CD8-positive, alpha-beta memory T cell (primary cell): ENCODE measurements at places on chromosomes 4 and X. TPM values are rescaled to one million over a fixed set of nuclear protein-coding genes. Genes with fewer than 3 reads are reported as not detected.
A peak's percentile ranks its signal among the peaks of the same experiment; 100 is the strongest.

DNA sequence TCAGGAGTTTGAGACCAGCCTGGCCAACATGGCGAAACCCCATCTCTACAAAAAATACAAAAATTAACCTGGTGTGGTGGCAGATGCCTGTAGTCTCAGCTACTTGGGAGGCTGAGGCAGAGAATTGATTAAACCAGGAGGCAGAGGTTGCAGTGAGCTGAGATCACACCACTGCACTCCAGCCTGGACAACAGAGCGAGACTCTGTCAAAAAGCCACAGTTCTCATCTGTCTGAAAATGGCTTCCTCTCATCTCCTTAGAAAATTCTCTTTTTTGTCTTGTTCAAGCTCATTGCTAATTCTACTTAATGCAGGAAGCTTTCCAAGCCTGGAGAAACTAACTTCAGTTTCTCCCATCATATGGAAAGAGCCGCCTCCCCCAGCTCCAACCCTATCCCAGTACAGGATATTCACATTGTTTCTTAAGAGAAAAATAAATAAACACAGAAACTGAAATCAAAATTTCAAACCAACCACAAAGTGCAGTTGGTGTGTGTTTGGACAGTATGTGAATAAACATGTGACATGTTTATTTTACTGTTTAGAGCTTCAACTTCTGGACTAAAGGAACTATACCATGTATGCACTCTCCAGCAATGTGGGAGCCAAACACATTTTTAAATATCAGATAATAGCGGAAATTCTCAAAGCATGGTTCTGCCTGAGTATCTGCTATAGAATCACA lies 55.0 kb upstream of the GAB1 start:
- H3K27ac ChIP-seq, result no peak overlapping the region
- H3K4me1 ChIP-seq, result no peaks in the 10 kb centered on the region
- no peak overlapping the region for H3K4me3 ChIP-seq
- no peaks in the 10 kb centered on the region for H3K36me3 ChIP-seq
- no peak for DNase-seq

COX18 gene
- 27.6 TPM for total RNA-seq

NXF2B gene
- total RNA-seq, result not detected

MTMR8 gene
- total RNA-seq, result 4.9 TPM

- H3K4me1 ChIP-seq, result no peaks in the 10 kb centered on the region
- H3K27me3 ChIP-seq, result no peaks in the 10 kb centered on the region
- no peaks in the 10 kb centered on the region for H3K36me3 ChIP-seq
- H3K27ac ChIP-seq, result no peak overlapping the region
These were observed 136.5 kb downstream of the PJA1 start for GRCh38 chrX:69028761-69029120.

ARX gene
- total RNA-seq, result not detected

DNA sequence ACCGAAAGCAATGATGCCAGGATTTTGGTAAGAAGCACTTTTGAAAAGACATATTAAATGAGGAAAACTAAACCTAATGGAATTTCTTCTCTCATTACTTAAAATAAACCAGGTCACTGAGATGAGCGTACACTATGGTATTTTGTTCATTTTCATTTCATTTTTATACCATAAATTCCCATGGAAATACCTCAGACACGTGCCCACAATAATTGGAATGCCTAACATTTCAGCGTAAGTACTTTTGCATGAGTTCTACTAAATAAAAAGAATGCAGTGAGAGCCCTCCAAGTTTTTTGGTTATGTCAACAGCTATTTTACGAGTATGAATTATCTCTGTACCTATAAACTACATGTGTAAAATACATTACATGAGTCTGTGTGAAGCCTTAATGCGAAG lies 3.2 kb downstream of the CAMK2D start:
- no peak overlapping the region for H3K4me3 ChIP-seq
- H3K4me1 ChIP-seq, result peaks cover 34% of the 10 kb centered on the region
- H3K36me3 ChIP-seq, result no peaks in the 10 kb centered on the region
- no peak for DNase-seq
- no peaks in the 10 kb centered on the region for H3K27me3 ChIP-seq

PNPLA4 gene
- 10.0 TPM for total RNA-seq

- H3K4me3 ChIP-seq, result no peak overlapping the region
- H3K4me1 ChIP-seq, result no peaks in the 10 kb centered on the region
- no peaks in the 10 kb centered on the region for H3K27me3 ChIP-seq
- no peak overlapping the region for H3K27ac ChIP-seq
- no peaks in the 10 kb centered on the region for H3K36me3 ChIP-seq
These were observed 46.2 kb upstream of the IGFBP7 start for GRCh38 chr4:57156242-57156990.

DNA sequence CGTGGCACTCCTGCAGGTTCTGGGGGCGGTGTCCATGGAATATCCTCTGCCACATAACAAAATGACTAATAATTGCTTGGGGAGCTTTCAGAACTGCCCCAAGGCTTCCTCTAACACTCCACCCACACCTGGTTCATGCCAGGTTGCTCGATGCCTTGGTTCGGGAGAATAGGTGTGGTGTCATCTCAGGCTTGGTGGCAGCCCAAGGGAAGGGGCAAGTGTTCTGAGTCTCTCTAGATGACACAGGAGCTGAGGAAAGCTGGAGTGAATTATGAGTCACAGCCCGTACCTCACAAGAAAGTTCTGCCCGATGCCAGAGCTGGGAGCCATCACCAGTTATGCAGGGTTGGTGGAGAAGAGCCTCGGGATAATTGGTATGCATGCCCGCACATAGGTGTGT lies 14.7 kb downstream of the FTSJ1 start:
- no peak for DNase-seq
- no peak overlapping the region for H3K4me3 ChIP-seq

DNA sequence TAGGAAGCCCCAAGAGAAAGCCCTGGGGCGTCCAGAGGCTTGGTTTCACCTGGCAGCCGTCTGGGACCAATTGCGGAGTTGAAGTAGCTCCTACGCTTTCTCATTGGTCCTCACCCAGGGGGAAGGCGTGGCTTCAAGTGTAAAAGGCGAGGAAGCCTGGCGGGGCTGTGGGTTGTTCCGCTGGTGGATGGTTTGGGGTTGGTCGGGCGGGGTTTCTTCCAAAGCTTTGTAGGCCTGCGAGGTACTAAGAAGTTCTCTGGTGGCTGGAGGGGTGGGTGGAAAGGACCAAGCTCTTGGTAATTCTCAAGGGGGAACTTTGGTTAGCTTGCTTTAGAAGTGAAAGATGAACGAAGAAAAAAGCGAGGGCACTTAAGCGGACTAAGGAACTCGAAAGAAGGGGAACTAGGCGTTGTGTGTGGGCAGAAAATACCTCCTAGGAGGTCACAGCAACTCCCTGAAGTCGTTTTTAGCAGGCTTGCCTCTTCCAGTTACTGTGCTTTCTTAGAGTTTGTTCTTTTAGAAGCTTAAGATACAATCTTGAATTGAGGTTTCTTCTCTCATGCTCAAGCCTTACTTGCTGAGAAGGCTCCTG lies 36.6 kb downstream of the CCNG2 start:
- peak overlapping the region; percentile 28 for H3K4me3 ChIP-seq
- no peaks in the 10 kb centered on the region for H3K27me3 ChIP-seq
- H3K27ac ChIP-seq, result no peak overlapping the region
- H3K4me1 ChIP-seq, result peaks cover 8% of the 10 kb centered on the region

DNA sequence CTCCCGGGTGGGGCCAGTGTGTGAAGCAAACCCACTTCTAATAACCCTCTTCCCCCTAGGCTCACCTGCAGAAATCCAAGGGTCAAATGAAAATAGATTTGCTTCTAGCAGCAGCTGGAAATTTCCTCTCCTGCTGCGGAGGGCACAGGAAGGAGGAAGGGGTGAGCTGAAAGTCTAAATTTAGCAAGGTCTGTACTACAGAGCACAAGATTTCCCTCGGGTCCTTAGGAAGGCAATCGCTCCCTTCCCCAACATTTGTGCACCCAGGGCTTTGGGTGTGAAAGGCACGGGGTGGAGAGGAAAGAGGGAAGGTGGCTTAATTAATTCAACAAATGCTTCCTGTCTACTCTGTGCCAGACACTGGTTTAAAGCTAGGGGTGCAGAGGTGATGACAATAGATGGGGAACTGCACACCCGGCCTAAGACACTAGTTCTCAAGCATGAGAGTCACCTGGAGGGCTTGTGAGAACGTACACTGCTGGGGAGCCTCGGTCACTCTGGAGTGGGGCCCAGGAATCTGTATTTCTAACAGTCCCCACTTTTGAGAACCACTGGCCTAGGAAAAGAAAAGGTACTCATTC lies 204.4 kb downstream of the NSUN7 start:
- H3K27ac ChIP-seq, result no peak overlapping the region
- DNase-seq, result no peak
- no peaks in the 10 kb centered on the region for H3K36me3 ChIP-seq

- no peak overlapping the region for H3K27ac ChIP-seq
- H3K4me3 ChIP-seq, result no peak overlapping the region
- H3K36me3 ChIP-seq, result no peaks in the 10 kb centered on the region
- no peak for DNase-seq
These were observed 150.7 kb upstream of the SLC7A11 start for GRCh38 chr4:138392751-138393308.

- H3K27ac ChIP-seq, result no peak overlapping the region
- no peaks in the 10 kb centered on the region for H3K27me3 ChIP-seq
These were observed 167.4 kb upstream of the LDB2 start for GRCh38 chr4:17065821-17066220.

LAP3 gene
- 89.0 TPM for total RNA-seq

PNMA3 gene
- 1.1 TPM for total RNA-seq

PAGE4 gene
- not detected for total RNA-seq

GRCh38 chr4:112173593-112174558 lies 28.6 kb downstream of the FAM241A start:
- H3K36me3 ChIP-seq, result no peaks in the 10 kb centered on the region
- H3K4me3 ChIP-seq, result no peak overlapping the region
- no peak for DNase-seq
- peaks cover 5% of the 10 kb centered on the region for H3K4me1 ChIP-seq
- no peak overlapping the region for H3K27ac ChIP-seq

DNA sequence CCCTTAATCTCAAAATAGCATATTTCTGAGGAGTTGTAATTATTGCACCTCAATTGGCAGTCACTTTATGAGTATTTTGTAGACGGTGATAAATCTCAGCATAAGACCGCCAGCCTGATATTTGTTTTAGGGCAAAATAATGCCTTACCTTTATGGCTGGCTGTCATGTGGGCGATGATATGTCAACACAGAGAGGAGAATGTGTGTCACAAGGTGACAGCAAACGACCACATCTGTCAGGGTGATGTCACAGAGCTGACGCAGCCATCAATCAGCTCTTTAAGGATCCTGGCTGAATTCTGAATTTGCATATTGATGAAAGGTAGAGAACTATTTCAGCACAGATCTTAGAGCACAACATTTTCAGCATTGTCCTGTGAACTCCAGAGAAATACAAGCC lies 209.7 kb downstream of the CEP135 start:
- no peak overlapping the region for H3K4me3 ChIP-seq
- H3K27me3 ChIP-seq, result no peaks in the 10 kb centered on the region
- H3K4me1 ChIP-seq, result no peaks in the 10 kb centered on the region
- H3K27ac ChIP-seq, result no peak overlapping the region

DNA sequence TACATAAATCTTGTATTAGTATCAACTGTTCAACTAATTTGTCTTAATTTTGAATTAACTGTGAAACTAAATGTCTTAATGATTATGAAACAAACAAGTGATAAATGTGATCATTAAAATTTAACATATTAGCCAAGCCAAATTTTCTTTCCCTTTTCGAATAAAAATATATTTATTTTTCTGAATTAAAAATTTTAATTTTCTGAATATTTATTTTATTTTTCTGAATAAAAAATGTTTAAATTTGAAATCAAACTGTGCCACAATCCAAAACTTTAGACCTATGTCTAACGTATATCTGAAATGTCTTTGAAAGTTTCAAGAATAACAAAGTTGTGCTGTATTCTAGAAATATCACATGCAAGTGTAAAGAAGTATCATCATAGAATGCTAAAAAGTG lies 4.7 kb downstream of the GABRA2 start:
- H3K27me3 ChIP-seq, result no peaks in the 10 kb centered on the region
- no peaks in the 10 kb centered on the region for H3K4me1 ChIP-seq
- no peak overlapping the region for H3K4me3 ChIP-seq
